ENCODE measurements at places on chromosomes 12 and 14.
A peak's percentile ranks its signal among the peaks of the same experiment; 100 is the strongest.

DNA sequence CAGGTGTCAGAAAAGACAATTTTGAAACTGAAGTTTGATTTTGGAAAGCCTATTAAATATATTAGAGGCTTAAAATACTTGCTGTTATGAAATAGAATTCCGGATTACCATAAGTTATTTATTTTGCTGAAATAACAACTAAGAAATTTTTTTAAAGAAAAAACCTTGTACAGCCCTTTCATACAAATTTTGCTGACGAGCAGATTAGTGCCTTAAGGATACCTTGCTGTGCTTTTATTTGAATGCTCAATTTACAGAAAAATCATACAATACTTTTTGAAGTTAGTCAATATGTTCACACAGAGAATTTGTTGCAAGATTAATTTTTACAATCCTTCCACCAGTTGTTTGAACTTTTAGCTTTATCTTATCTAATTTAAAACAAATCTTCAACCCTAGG is 29.5 kb upstream of the CLEC2D start:
- no peak for DNase-seq

DNA sequence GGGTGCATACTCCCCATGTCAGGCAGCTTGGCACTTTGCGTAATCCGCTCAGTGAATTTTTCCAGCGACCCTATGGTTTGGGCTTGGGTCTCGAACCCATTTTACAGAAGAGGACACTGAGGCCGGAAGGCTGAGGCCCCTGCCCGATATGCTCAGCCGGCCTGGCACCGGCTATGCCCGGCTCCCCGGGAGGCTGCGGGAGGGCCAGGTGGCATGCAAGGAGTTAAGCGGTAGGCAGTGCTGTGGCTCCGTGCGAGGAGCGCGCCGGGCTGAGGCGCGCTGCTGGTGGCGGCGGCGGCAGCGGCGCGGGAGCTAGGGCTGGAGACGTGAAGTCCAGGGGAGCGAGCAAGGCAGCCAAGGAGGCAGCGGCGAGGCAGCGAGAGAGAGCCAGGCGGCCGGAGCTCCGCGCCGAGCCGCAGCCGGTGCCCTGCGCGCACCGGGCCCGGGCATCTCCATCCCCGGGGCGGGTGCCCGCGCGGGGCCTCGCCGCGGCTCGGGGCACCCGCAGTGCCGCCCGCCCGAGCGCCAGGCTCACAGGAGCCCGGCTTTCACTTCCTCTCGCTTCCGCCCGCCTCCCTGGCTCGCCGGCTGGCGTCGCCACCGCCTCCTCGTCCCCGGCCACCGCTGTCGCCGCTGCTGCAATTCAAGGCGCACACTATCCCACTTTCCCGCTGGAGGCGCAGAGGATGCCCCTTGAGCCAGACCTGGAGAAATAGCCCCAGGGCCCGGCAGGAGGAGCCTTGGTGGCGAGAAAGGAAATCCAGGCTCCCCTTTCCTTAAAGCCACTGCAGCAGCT is at the start of gene WSCD2:
TSS of gene WSCD2 (plus strand) at position 272 of the 796 bp plus-strand sequence. CDS start 66,545 bp downstream, outside the sequence.
- peak; percentile 66 for DNase-seq

- no peak for DNase-seq
These were observed 407.5 kb upstream of the MGAT4C start for GRCh38 chr12:86663716-86664115.

GRCh38 chr14:59823179-59823578 is 47.4 kb downstream of the RTN1 start:
- DNase-seq: no peak
